Astrocyte of the hippocampus (primary cell): ENCODE measurements at places on chromosomes 4 and X.

GRCh38 chr4:149794352-149794751 is 21.3 kb downstream of the IQCM start:
- no peak for DNase-seq

GRCh38 chr4:26028793-26029567 is 115.0 kb downstream of the SMIM20 start:
- DNase-seq = peak; percentile 87

- no peak for DNase-seq
These were observed 1559.7 kb upstream of the AGA start for GRCh38 chr4:179001918-179002317.

DNA sequence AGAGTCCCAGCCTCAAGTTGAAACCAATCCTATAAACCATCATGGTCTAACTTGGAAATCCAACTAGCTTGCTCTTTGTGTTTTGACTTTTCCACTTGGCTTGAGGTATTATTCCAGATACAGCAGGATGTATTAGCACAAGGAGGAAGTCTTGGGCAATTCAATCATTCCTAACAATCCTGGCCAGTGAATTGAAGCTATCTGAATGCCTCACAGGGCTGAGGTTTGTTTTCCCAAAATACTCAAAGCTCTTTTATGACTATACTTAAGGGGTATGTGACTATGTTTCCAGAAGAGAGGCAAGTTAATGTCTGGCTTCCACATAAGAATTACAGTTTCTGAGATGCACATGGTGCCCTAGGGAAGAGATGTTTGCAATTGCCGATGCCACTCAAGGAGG is 66.8 kb upstream of the SH3RF1 start:
- DNase-seq = peak; percentile 93

GRCh38 chr4:70515367-70516250 is 2.8 kb upstream of the AMTN start:
- no peak for DNase-seq

DNA sequence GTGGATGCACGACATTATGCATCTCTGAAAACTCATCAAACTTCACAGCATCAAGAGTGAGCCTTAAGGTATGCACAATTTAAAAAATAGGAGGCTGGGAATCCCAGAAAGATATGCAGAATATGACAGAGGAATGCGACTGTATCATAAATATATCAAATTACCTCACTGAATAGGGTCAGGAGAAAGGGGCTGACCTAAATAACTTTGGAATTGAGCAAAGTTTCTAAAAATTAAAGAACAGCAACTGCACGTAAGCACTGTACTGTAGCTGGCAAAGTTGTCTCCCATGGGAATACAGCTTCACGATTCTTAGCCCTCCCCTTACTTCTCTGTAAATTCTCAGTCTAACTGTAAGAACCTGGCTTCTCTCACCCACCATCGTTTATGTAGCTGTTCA is 397.4 kb upstream of the ZFP42 start:
- DNase-seq = no peak

GRCh38 chrX:140050906-140051305 is 85.6 kb upstream of the CXorf66 start:
- peak; percentile 40 for DNase-seq

GRCh38 chr4:39205476-39205875 is 23.1 kb downstream of the WDR19 start:
- no peak for DNase-seq

- DNase-seq = no peak
These were observed 12.7 kb downstream of the FRAS1 start for GRCh38 chr4:78069859-78070258.

DNA sequence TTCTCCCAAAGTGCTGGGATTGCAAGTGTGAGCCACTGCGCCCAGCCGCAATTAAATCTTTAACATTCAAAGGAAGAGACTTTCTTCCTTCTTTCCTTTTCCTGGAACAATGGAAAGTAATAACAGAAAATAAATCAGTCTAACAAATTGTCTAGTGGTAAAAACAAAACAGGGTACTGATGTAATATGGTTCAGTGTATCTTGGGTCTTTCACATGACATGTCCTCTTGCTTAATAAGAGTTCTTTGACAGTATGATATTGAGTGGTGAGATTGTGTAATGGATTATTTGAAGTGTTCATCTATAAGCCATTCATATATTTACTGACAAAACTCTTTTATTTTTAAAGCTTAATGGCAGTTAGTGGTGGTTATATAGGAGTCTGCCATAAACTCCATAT is 256.6 kb downstream of the SPRY1 start:
- DNase-seq = no peak

DNA sequence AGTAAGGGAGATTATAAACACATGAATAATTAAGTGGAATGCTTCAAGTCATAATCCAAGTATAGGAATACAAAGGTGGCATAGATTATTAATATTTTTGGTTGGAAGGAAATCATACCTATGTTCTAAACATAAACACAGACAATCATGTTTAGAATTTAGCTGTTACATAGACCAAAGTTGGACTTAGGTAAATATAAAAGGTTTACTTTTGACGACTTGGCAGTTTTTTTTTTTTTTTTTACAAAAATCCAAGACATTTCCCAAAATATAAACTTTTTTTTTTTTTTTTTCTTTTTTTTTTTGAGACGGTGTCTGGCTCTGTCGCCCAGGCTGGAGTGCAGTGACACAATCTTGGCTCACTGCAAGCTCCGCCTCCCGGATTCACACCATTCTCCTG is 3.5 kb upstream of the N4BP2 start:
- no peak for DNase-seq

- no peak for DNase-seq
These were observed 175.3 kb upstream of the MID1 start for GRCh38 chrX:10795721-10796120.

- peak; percentile 95 for DNase-seq
These were observed 35.1 kb upstream of the CYP2U1 start for GRCh38 chr4:107896158-107896645.

- DNase-seq = no peak
These were observed 80.0 kb downstream of the CLDN34 start for GRCh38 chrX:10047133-10047532.

GRCh38 chr4:186030399-186030775 is 38.6 kb upstream of the TLR3 start:
- DNase-seq = no peak

DNA sequence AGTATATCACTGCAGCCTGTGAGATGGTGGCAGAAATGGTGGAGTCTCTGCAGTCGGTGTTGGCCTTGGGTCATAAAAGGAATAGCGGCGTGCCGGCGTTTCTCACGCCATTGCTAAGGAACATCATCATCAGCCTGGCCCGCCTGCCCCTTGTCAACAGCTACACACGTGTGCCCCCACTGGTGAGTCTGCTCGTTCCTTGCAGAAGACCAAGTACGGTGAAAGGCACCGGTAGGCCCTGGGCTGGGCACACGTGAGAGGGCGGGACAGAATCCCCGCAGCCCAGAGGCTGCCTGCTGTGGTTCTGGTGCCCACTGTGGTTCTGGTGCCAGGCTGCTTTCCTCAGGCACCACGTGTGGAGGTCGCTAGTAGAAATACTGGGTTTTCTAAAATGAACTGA is 31.2 kb upstream of the MSANTD1 start:
- no peak for DNase-seq

DNA sequence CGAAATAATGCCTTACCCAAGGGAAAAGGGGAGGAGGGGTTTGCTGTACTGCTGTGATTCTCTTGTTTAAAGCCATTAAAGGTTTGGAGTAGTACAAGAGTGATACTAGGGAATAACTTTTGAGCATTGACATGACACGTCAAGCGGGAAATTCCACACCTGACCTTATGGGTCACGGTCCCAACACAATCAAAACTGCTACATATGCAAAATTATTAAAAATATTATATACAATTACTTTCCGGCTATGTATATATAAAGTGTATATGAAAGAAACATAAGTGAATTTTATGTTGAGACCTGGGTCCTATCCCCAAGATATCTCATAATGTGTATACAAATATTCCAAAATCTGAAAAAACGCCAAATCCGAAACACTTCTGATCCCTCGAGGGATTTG is 21.0 kb downstream of the FNIP2 start:
- DNase-seq = no peak

GRCh38 chrX:118751950-118752783 is 24.8 kb downstream of the IL13RA1 start:
- no peak for DNase-seq

GRCh38 chr4:81884986-81885385 is 413.3 kb upstream of the RASGEF1B start:
- DNase-seq = no peak
